ENCODE measurements at places on chromosomes 6 and 20. TPM values are rescaled to one million over a fixed set of nuclear protein-coding genes. Genes with fewer than 3 reads are reported as not detected.
A peak's percentile ranks its signal among the peaks of the same experiment; 100 is the strongest.

The HLA-DQA2 gene
- total RNA-seq: not detected

The LY6G6D gene
- total RNA-seq: not detected

The DDX43 gene
- not detected for total RNA-seq

GRCh38 chr6:168601546-168601945 is 160.6 kb downstream of the SMOC2 start:
- no peaks in the 10 kb centered on the region for H3K27me3 ChIP-seq
- H3K36me3 ChIP-seq: no peaks in the 10 kb centered on the region
- no peak overlapping the region for H3K27ac ChIP-seq
- no peak for DNase-seq
- no peak overlapping the region for H3K4me3 ChIP-seq
- no peaks in the 10 kb centered on the region for H3K4me1 ChIP-seq

DNA sequence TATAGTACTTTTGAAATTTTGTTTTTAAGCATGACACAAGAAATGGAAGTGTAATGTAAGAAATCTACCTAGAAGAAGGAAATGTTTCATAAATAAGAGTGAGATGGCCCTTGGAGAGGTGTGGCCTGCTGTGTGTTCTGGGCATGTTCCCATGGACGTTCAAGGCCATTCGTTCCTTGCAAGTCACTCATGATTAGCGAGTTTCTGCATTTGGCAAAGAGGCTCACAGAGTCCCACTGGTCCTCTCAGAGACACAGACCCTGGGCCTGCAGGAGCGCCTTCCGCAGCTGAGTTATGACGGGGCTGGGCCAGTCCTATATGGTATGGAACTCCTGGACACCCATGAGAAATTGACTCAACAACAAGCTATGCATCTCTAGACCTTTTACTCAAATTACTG is 7.2 kb downstream of the THBS2 start:
- no peak for DNase-seq
- no peak overlapping the region for H3K27ac ChIP-seq
- H3K36me3 ChIP-seq: peaks cover 37% of the 10 kb centered on the region
- no peaks in the 10 kb centered on the region for H3K27me3 ChIP-seq

GRCh38 chr20:61092251-61092650 is 159.8 kb upstream of the CDH4 start:
- H3K27ac ChIP-seq: no peak overlapping the region
- H3K36me3 ChIP-seq: no peaks in the 10 kb centered on the region
- no peak for DNase-seq
- no peak overlapping the region for H3K4me3 ChIP-seq
- no peaks in the 10 kb centered on the region for H3K4me1 ChIP-seq

- H3K4me1 ChIP-seq: peaks cover 20% of the 10 kb centered on the region
- H3K27me3 ChIP-seq: no peaks in the 10 kb centered on the region
- H3K27ac ChIP-seq: peak overlapping the region; percentile 99
- H3K36me3 ChIP-seq: peaks cover 7% of the 10 kb centered on the region
- DNase-seq: peak; percentile 47
Measured at GRCh38 chr6:136039185-136039584, 187.7 kb downstream of the PDE7B start.

GRCh38 chr6:107574856-107575255 is 84.9 kb downstream of the SOBP start:
- no peaks in the 10 kb centered on the region for H3K27me3 ChIP-seq
- H3K4me1 ChIP-seq: peaks cover 7% of the 10 kb centered on the region
- H3K4me3 ChIP-seq: no peak overlapping the region
- no peak overlapping the region for H3K27ac ChIP-seq

- no peak for DNase-seq
- H3K27ac ChIP-seq: no peak overlapping the region
- H3K4me3 ChIP-seq: no peak overlapping the region
- no peaks in the 10 kb centered on the region for H3K27me3 ChIP-seq
- H3K36me3 ChIP-seq: no peaks in the 10 kb centered on the region
Measured at GRCh38 chr6:149053848-149054558, 263.5 kb upstream of the TAB2 start.

DNA sequence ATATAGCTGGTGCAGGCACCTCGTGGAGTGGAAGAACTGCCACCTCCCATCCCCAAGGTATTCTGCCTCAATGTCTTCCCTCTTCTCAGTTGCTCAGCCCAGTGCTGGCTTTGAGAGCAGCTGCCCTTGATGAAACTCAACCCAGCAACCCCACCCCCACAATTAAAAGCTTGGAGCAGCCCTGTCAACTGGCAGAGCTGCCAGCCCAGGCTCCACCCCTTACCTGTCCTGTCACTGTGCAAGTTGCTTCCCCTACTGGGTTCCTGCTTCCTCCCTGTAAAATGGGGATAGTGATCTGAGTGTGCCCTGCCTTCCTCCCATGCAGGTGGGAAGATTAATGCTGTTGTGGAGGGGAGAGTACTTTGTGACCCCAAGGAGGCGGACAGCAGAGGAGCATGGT is 4.5 kb downstream of the TMEM63B start:
- H3K27ac ChIP-seq: no peak overlapping the region
- no peak for DNase-seq
- no peak overlapping the region for H3K4me3 ChIP-seq

DNA sequence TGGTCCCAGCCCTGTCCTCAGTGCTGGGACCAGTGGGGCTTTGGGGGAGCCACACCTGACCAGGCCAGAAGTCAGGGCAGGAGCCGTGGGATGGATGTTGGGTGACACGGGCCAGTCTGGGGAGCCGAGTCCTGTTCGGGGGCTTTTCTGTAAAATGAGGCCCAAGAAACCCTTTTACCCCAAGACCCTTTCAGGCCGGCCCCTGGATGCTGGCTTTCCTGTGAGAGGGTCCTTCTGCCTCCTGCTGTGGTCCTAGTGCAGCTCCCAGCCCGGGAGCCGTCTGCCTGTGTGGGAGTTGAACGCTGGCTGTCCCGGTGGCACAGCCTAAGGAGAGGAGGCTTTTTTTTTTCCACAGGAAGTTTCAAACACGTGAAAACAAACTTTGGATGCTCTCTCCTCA is 123.2 kb downstream of the TMEM242 start:
- H3K27ac ChIP-seq: no peak overlapping the region
- H3K4me3 ChIP-seq: no peak overlapping the region
- DNase-seq: no peak

GRCh38 chr6:69289689-69290495 is 506.9 kb downstream of the LMBRD1 start:
- no peaks in the 10 kb centered on the region for H3K27me3 ChIP-seq
- no peak overlapping the region for H3K27ac ChIP-seq
- H3K4me1 ChIP-seq: no peaks in the 10 kb centered on the region

- H3K27ac ChIP-seq: no peak overlapping the region
- DNase-seq: no peak
- no peaks in the 10 kb centered on the region for H3K4me1 ChIP-seq
- no peak overlapping the region for H3K4me3 ChIP-seq
- no peaks in the 10 kb centered on the region for H3K27me3 ChIP-seq
Measured at GRCh38 chr6:168441434-168442391, 729 bp downstream of the SMOC2 start.

GRCh38 chr20:40639132-40639531 is 49.9 kb downstream of the MAFB start:
- no peaks in the 10 kb centered on the region for H3K4me1 ChIP-seq
- no peak overlapping the region for H3K27ac ChIP-seq
- no peak for DNase-seq
- no peaks in the 10 kb centered on the region for H3K27me3 ChIP-seq

DNA sequence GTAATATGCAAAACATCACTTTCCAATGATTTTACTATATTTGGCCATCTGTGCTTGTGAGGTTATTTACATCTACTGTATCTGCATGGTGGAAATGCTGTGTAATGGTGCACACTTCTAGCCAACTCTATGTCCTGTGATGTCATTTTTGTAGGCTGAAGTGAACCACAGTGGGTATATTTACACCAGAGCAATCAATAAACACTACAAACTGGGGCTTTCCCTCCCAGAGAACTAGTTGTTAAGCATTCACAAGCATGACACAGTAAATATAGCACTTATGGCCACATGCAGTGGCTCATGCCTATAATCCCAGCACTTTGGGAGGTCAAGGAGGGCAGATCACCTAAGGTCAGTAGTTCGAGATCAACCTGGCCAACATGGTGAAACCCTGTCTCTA is 4.9 kb downstream of the SLC22A2 start:
- H3K4me3 ChIP-seq: no peak overlapping the region
- no peak for DNase-seq

GRCh38 chr6:97262676-97263075 is 20.3 kb downstream of the MMS22L start:
- no peaks in the 10 kb centered on the region for H3K4me1 ChIP-seq
- no peak for DNase-seq
- peaks cover 1% of the 10 kb centered on the region for H3K36me3 ChIP-seq
- H3K4me3 ChIP-seq: no peak overlapping the region
- no peaks in the 10 kb centered on the region for H3K27me3 ChIP-seq
- no peak overlapping the region for H3K27ac ChIP-seq
